ENCODE measurements at places on chromosomes 3 and 15.

- no peak for DNase-seq
Observed at GRCh38 chr15:77832874-77833273, 200.2 kb upstream of the LINGO1 start.

GRCh38 chr3:123688241-123688747 is 103.4 kb upstream of the HACD2 start:
- DNase-seq, result no peak

DNA sequence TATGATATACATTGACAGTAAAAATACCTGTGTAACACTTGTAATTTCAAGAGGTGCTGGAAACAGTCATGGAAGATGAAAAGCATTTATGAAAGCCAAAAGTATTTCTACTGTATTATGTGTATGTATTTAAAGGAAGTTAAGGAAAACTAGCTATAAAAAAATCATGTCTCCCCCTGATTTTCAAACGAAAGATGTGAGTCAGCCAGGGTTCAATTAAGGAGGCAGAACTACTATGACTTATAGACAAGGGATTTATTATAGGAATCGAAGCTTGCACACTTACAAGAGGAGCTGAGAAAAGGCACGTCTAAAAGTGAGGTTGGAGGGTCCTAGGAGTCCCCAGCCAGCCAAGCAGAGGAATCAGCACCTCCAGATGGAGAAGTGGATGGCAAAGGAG is 119.4 kb downstream of the SUCLG2 start:
- DNase-seq, result no peak

DNA sequence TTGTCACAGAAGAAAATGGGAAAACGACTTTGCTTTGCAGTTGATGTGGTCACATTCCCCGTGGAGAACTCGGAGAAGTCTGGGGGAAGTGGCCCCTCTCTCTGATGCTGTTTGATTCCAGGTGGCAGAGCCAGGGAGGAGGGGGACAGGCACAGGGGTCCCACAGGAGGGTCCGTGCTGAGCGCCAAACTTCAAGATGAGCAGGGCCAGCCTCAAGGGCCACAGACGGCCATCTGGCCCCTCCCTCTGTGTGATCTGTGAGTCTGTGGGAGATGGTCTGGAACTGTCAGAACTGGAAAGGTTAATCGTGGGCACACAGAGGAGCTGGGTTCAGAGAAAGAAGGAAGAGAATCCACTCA is 23.1 kb upstream of the CORO2B start:
- DNase-seq, result no peak

DNA sequence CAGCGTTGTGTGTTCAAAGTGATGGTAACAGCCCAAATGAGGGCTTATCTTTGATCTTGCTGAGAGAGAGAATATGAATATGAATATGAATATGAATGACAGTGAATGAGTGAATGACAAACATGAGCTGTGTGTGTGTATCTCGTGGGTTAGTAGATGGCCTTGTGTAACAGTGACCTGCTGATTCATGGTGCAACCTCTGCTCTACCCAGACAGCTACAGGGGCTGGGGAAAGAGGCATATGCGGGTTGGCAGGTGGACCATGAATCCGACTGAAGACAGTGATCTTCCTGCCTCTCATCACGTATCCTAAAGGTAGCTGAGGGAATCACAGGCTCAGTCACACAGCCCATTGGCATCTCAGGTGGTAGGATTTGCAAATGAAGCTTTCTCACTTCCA is 58.2 kb downstream of the CHDH start:
- no peak for DNase-seq

- no peak for DNase-seq
Observed at GRCh38 chr3:36877930-36878685, 66.7 kb downstream of the TRANK1 start.

DNA sequence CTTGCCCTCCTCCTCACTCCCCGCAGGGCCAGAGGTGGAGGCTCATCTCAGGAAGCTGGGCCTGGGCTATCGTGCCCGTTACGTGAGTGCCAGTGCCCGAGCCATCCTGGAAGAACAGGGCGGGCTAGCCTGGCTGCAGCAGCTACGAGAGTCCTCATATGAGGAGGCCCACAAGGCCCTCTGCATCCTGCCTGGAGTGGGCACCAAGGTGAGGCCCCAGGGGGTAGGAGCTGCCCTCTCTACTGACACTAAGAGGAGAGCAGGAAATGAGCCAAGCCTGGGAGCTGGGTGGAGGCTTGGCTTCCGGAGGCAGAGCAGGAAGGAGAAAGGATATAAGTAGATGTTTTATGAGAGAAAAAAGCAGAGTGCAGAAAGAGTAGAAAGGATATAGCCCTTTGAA is 4.9 kb downstream of the OGG1 start:
- no peak for DNase-seq

- DNase-seq, result no peak
Observed at GRCh38 chr3:72538070-72538745, 310.0 kb downstream of the SHQ1 start.
